H4 (cell line): ENCODE measurements at places on chromosomes 11 and 22.
A peak's percentile ranks its signal among the peaks of the same experiment; 100 is the strongest.

DNA sequence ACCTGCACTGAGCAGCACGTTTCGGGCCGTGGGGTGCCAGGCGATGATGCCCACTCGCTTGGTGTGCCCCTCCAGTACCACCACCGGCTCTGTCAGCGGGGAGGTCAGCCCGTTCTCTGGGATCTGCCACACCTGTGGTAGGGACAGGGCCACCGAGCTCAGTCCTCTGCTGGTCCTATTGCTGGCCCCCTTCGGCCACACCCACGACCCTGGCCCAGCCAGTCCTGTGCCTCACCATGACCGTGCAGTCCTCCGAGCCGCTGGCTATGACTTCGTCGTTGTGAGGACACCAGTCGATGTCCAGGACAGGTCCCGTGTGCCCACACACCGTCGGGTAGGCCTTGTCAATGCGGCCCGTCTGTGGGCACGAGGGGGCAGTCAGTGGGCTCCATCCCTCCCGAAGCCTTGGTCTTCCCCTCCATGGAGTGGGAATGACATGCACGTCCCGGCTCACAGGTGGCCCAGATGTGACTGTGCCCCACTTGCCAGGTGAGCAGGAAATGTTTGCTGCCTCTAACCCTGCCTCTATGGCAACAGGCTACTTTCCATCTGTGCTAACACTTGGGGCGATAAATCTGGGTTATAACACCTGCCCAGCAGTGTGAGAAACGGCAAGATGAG lies 1.4 kb downstream of the CORO1B start:
- DNase-seq = no peak

DNA sequence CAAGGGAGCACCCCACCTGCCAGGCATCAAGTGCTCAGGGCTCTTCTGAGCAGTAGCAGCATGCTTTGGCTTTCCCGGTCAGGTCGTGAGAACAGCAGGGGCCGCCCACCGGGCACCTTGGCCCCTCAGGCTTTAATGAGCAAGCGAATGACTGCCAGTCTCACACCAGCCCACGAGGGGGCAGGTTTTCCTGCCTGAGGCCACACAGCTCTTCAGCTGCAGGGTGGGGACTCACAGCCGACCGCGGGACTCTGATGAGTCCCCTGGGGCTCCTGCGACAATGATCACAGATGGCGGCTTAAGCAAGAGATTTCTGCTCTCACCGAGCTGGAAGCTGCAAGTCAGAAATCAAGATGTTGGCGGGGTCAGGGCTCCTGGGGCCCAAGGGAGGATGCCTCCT lies 14.3 kb upstream of the FGF19 start:
- peak; percentile 51 for DNase-seq

- no peak for DNase-seq
Observed at GRCh38 chr11:57764566-57764965, 3.0 kb downstream of the CTNND1 start.

DNA sequence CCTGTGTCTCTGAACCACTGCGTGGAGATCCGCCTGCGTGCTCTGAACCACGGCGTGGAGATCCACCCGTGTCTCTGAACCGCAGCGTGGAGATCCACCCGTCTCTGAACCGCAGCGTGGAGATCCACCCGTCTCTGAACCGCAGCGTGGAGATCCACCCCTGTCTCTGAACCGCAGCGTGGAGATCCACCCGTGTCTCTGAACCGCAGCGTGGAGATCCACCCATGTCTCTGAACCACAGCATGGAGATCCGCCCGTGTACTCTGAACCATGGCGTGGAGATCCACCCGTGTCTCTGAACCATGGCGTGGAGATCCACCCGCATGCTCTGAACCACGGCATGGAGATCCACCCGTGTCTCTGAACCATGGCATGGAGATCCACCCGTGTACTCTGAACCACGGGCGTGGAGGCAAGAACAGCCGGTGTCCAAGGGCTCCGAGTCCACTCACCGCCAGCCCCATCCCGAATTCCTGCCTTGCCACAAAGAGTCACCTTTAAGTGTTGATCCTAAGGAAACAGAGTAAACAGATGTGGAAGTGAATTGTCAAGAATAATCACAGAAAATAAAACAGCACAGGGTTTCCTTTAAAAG lies 659.4 kb downstream of the BRD1 start:
- DNase-seq = no peak

DNA sequence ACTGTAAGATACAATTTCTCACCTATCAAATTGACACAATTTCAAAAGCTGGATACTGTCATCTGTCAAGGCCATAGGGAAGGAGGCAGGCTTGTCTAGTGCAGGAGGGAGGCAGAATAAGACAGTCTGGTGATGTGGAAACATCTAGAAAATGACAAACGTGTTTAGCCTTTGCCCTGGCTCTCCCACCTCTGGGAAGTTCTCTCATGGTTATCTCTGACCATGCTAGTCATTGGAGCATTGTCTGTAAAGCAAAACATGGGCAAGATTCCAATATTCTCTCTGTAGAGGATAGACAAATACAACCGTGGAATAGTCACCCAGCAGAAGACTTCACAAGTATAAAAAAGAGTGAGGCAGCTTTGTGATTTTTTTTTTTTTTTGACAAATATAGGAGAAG lies 9.1 kb upstream of the SERHL2 start:
- DNase-seq = no peak

DNA sequence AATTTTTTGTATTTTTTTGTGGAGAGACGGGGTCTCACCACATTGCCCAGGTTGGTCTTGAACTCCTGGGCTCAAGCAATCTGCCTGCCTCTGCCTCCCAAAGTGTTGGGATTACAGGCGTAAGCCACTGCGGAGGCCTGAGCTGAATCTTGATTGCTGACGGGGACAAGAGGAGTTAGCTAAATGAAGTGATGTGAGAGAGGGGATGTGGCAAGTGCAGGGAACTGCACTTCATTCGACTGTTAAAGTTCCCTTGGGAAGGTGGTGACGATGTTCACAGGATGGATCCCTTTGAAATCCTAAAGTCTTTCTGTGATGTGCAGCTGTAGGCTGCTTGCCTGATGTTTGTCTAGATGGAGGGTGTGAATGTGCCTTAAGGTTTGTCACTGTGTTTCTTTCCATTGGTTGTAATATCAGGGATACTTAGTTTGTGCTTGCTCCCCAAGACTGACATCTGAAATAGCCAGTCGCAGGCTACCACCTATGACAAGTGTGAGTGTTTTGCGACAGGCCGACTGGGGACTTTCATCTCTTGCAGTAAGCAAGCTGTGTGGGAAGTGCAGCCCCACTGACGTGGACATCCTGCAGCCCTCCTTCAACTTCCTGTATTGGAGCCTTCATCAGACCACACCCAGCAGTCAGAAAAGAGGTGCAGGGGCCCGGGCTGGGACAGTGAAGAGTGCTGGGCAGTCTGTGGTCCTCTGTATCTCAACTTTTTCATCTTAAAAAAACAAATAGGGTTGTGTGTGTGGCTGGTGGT lies 19.6 kb upstream of the CCDC134 start:
- peak; percentile 27 for DNase-seq

- no peak for DNase-seq
Observed at GRCh38 chr11:63589000-63589399, 25.2 kb downstream of the PLAAT3 start.

DNA sequence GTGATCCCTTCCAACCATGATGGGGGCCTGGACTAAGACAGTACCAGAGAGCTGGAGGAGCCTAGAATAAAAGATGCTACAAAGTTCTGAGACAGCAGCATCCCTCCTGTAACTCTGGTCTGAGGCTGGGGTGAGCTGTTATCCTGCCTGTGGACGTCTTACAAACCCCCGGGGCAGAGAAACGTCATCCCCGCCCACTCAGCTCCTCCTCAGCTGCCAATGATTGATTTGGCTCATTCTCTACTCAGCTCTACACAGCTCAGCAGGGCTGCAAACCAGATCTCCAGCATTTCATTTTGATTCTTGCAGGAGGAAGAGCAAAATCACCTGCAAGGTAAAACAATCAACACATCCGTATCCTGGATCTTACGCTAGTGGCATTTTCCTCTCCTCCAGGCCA lies 55.5 kb downstream of the CSNK2A3 start:
- DNase-seq = no peak
